ENCODE measurements at places on chromosomes 5 and 9. TPM values are rescaled to one million over a fixed set of nuclear protein-coding genes. Genes with fewer than 3 reads are reported as not detected.

GPX8 gene
- 85.7 TPM for polyA plus RNA-seq

C5orf58 gene
- 0.19 TPM for polyA plus RNA-seq

LCN2 gene
- polyA plus RNA-seq: 1.3 TPM

TNFSF8 gene
- 0.51 TPM for polyA plus RNA-seq

PCBD2 gene
- 12.2 TPM for polyA plus RNA-seq

JAKMIP2 gene
- polyA plus RNA-seq: 5.2 TPM

All from renal cortex interstitium (tissue), 15 donors.